M059J (cell line): ENCODE measurements at places on chromosomes 5 and 9.

DNA sequence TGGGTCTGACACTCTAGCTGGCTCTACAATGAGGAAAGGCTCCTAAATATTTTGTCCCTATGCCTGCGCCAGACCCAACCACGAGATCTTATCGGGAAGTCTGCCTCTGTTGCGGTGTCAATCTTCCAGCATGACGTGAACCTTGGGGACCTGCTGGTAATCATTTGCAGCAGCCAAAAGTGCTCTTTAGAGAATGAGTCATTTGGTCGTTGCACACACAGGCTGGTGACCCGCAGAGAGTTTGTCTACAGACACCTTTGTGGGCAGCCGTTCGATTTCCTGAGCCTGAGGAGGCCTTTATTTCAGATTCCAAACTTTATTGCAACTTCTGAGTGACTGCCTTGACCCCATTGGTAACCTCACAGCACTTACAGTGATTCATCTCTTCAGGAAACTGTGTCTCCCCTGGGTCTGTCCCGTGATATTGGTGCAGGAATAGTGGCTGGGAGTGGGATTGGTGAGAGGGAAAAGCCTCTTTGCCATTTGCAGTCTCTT lies 326.1 kb downstream of the NSG2 start:
- peak; percentile 100 for DNase-seq

- DNase-seq = peak; percentile 84
Measured at GRCh38 chr5:32017692-32018367, 156.3 kb downstream of the GOLPH3 start.

DNA sequence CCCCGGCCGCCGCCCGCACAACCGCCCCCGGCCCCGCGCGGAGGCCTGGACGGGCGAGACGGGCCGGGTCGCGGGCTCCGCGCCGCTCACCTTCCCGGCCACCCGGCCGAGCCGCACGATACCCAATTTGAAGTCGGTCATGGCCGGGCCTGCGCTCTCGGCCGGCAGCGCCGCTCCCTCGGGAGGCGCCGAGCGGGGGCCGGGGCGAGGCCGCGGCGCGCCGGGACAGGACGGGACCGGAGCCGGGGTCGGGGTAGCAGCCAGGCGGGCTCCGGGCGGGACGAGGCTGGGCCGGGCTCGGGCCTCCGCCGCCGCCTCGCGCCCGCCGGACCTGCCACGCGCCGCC lies 216 bp downstream of the ZMYND19 start:
- DNase-seq = no peak

- DNase-seq = peak; percentile 44
Measured at GRCh38 chr9:121499427-121500164, at the start of gene GGTA1. Gene GGTA1, minus strand, starts transcription at chr9:121499844. Its CDS starts 31,922 bp downstream, at chr9:121467922.

DNA sequence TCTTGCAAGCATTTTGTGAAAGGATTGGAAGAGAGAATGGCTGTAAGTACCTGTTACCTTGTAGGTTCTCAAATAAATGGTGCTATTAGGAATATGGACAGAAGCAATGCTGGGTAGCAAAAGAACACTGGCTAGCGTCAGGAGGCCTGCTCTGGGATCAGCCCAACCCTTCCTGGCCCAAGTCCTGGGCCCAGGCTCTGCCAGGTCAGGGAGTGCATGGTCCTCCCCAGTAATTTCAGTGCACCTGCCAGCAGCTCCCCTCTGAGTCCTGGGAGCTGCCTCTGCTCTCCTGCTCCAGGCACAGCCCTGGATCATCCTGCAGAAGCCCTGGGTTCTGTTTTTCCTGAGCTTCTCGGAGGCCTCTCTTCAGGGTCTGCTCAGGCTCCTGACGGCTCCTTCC lies 89.5 kb upstream of the ARAP3 start:
- no peak for DNase-seq

DNA sequence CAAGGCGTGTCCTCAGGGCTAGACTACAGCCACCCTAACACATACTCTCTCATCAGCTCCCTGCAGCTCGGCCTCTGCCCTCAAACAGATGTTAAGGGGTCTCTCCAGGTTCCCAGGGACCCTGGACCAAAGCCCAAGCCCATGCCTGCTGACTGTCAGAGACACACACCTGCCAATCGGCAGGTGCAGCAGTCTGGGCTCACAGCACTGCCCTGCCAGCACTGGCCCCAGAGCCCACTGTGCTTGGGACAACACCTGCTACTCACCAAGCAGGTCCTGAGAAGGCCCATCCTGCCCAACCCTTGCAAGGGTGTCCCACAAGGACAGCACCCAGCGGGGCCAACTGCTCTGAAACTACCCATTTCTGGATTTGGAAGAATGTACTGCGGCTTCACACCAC lies 20.2 kb upstream of the ZDHHC11 start:
- DNase-seq = no peak

DNA sequence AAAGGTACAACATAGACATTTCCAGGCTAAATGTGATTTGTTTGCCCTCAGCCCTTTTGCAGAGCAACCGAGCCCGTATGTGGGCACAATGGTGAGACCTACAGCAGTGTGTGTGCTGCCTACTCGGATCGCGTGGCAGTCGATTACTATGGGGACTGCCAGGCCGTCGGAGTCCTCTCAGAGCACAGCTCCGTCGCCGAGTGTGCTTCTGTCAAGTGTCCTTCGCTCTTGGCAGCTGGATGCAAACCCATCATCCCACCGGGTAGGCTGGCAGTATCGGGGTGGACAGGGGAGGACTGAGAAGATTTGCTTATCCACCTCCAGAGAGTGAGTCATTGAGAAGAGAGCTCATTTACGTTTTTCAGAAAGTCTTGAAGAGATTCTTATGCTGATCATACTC lies 17.8 kb upstream of the GLIPR2 start:
- DNase-seq = no peak
